ENCODE measurements at places on chromosomes 16 and 17.
A peak's percentile ranks its signal among the peaks of the same experiment; 100 is the strongest.

DNA sequence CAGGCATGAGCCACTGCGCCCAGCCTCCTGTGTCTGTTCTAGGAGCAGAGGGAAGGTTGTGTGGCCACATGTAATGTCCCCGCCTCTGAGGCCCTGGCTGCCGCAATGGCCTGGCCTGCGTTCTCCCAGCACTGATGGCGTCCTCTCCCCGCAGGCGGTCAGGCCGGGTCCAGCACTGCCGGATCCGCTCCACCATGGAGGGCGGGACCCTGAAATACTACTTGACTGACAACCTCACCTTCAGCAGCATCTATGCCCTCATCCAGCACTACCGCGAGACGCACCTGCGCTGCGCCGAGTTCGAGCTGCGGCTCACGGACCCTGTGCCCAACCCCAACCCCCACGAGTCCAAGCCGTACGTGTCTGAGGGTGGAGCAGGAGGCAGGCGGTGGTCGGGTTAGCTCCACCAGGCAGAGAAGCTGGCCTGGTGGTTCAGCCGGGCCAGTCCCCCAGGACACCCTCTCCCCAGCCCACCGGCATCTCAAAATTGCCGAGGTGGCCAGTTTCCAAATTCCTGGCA is 100.8 kb downstream of the SDR42E1 start:
- DNase-seq: no peak

- DNase-seq: no peak
These were observed 23.0 kb downstream of the MGRN1 start for GRCh38 chr16:4647644-4647980.

DNA sequence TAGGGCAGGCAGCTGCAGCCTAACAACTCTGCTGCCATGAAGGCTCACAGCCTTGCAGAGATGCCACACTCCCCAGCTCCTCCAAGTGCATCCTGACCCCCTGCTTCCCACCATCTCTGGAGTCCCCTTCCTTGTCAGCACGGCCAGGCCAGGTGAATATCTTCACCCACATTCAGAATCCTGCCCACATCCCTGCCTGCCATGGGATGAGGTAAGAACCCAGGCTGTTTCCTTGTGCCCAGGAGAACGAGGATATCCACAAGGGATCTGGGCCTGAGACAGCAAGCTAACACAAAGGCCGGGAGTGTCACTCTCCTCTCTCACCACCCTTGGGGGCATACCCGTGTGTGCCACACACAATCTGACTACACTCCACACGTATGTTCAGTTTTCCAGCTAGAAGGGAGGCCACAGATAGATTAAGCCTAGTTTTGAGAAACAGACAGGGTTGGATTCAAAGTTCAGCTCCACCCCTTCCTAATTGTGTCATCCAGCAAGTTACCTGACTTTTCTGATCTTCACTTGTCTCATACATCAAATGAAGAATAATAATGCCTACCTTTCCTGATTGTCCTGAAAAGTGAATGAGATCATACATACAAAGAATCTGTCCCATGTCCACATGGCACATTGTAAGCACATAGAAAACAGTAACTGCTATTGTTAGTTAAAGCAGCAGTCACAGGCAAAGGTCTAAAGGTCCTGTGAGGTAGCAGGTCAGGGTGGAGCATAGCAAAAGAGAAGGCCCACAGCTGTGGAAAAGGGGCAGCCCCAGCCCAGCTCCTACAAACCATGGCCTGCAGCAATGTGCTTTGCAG is 17.4 kb upstream of the SUPT4H1 start:
- DNase-seq: no peak

DNA sequence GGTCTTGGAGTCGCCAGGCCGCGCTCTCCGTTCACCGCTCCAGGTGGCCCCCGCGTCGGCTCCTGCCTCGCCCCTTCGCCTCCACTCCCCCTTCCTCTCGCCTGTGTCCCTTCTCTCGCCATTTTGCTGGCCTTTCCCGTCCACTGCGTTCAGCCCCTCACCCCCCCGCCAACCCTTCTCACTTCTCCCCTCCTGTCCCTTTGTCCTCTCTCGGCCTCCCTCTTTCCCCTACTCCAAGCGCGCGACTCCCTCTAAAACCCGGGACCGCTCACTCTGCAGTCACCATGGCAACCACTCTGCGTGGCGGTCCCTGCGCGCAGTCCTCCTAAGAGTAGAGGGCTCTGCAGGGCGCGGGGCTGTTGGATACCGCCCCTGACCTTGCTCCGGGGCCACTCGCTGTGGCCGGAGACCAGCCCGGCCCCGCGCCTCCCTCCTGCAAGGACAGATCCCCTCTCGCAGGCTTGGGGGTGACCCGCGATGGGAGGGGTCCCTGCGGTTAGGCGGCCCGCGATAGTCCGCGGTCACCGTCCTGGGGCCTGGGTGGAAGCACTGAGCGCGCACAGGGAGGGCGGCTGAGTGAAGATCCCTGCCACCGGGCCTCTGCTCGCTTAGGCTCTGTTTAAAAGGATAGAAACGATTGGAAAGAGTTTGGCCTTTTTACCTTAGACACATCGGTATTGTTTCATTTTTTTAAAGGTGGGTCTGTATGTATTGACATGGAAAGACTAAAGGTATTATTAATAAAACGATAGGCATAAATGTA is 454 bp downstream of the CCDC40 start:
- DNase-seq: peak; percentile 67

DNA sequence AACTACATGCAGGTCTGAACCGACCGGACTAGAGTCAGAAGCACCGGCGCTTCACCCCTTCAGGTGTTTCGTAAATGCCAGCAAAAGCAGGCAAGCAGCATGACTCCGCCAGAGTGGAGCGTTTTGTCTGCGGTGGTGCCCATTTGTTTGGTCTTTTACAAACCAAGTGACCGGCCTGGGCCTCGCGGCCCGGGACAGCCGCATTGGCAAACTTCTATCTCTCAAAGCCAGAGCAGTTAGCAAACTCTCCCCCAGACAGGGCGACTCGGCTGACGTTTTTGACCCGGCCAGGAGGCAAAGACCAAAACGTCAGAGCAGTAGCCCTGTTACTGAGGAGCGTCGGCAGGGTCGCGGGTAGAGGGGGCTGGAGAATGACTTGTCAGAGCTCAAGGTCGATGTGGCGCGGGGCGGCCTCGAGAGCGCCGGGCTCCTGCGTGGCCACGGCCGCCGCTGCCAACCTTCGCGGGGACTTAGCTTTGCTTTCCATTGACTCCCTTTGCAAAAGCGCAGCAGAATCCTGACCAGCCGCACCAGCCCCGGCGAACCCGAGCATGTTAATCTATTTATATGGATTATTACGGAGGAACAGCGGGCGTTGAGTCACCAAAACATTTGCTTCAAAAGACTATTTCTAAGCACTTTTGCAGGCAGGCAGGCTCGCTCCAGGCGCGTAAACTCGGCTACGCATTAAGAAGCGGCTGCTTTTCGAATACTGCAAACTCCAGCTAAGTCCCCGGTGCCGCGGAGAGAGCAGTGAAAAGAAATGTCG is 763 bp upstream of the SOX9 start:
- no peak for DNase-seq

- no peak for DNase-seq
These were observed 41.6 kb upstream of the IRX6 start for GRCh38 chr16:55282441-55282840.

DNA sequence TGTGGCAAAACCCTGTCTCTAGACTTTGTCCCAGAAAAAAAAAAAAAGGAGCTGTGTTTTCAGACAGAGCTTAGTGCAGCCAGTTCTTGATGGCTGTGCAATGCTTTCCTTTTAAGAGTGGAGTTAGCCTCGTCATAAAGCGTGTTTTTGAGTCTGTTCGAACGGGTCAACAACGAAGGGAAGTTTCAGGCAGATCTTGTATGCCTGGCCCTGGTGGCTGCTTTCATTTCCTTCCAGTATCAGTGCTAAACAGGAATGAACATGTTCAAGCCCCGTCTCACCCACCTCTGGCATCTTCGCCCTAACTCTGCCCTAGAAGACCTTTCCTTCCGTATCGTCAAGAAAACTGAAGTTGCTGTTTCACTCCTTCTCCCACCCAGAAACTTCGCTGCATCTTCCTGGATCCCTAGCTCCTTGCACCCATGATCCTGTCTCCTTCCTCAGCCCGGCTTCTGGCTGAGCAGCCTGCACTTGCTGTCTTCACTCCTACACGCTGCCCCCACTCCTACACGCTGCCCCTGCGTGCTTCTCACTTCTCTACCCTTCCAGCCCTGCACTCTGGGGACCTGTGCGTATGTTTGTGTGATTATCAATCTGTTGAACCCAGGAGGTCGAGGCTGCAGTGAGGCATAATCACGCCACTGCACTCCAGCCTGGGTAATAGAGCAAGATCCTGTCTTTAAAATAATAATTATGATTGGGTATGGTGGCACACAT is 55.3 kb downstream of the USP10 start:
- peak; percentile 21 for DNase-seq

GRCh38 chr17:56186222-56186786 is 33.0 kb downstream of the ANKFN1 start:
- DNase-seq: no peak

DNA sequence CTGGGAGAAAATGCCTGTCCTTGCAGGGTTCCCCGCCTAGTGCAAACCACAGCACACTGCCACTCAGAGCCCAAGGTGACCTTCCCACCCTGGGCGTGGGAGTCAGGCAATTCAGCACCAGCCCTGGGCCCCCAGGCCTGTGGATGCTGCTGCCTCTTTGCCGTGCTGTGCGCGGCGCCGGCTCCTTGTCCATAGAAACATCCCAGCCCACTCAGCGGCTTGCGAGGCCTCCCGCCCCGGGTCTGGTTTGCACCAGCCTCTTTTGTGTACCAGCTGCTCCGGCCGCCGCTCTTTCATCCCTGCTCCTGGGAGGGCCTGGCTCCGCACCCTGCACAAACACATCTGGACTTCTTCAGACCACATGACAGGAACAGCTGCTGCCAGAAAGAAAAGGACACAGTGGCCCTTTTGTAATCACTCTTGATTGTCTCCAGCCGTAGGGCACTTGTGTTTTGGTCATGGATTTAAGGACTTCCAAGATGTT is 75.4 kb upstream of the SDK2 start:
- DNase-seq: no peak

DNA sequence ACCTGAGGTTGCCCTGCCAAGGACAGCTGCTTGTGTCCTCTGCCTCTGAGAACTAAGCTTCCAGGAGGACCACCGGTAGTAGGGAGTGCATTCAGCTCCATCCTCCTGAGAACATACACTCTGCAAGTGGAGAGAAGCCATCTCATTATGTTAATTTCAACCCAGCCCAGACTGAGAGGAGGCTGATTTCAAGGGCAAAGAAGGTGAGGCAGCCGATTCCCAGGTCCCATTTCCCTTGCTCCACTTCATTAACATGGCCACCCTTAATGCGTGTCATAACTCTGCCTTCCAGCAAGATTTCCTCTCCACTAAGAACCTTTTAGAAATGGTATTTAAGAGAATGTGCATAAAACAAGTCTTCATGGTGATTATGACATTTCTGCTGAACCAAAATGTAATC is 72.5 kb downstream of the CDH13 start:
- DNase-seq: no peak

DNA sequence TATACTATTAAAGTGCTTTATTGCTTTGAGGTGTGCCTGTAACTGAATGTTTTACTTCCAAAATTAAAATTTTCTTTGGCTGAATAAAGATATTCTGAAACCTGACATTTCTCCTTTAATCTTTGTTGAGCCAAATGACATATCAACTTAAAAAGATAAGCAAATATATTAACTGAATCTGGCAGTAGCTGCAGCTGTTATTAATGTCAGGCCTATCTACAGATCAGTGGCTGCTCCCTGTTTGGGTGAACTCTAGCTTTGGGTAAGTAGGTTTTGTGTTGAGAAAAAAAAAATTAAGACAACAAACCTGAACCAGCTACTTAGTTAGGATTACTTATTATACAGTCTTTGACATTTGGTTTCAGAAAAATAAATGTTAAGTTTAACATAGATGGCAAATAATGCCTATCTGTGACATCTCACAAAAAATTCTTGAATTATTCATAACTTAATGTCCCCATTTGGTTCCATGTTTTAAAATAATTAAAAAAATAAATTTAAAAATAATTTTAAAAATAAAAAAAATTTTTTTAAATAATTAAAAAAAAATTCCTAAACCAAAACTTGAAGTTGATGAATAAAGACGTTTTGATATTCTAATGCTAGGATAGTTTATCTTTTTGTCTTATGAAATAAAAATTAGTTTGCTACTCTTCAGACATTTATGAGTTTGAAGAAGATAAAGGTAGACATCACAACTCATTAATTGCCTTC is 19.8 kb downstream of the CPD start:
- DNase-seq: no peak

DNA sequence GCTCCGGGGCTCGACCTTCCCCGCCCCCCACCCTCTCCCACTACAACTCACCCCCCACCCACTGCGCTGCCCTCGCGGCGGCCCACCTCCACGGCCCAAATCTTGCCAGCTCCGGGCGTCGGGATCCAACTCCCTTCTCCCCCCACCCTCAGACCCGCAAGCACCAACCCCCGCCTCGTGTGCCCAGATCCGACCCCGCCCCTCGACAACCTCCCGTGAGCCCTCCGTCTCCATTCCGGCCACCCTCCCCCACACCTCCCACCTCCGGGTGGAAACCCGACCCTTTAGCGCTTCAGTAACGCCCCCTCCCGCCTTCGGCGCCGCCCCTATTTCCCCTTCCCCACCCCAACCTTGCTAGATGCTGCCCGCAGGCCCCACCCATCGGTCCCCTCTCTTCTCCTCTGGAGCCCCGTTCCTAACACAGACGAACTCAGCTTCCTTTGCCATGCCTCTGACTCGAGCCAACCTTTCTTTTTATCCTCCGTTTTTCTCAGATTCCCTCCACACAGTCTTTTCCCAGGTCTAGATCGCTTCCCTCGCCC is 717 bp downstream of the UBE2Z start:
- peak; percentile 52 for DNase-seq

DNA sequence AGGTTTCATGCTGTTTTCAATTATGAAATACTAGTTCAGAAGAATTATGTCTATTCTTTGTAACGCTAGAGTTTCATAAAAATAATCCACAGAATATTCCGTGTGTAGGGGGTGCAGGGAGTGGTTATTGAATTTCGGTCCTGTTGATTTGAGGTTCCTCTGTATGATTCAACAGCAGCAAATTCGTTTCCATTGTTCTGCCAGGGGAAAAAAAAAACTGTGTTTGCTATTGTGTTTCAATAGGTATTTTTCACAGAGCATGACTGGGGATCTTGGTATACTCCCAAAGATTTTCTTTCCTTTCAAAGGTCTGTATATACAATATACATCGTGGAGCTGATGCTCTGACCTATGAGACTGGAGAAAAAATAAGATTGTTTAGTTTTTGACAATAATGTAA is 15.8 kb downstream of the SHISA9 start:
- no peak for DNase-seq

- DNase-seq: no peak
These were observed 8.0 kb downstream of the PRSS27 start for GRCh38 chr16:2712063-2712441.

GRCh38 chr17:58351182-58351581 is 819 bp downstream of the SUPT4H1 start:
- DNase-seq: no peak

- DNase-seq: peak; percentile 86
These were observed 137.7 kb upstream of the CORO6 start for GRCh38 chr17:29760279-29761039.
